ENCODE measurements at places on chromosomes 2 and 18.

GRCh38 chr2:234133004-234133403 lies 82.5 kb downstream of the SPP2 start:
- DNase-seq, result no peak

DNA sequence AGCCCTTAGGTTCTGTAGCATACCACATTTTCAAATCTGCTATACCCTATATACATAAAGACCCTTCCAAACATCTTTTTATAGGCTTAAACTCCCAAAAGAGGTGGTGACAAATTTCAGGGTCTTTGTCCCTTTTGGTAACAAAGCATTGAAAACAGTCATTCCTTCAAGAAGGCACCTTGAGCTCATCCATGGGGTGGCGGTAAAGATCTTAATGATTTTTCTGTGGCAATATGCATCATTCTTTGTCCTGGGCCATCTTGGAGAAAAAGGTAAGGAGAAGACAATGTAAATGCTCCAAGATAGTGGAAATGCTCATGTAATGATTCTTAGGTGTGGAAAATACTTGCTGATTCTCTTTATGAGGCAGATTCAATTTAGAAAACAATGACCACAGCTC lies 890.5 kb downstream of the CNTNAP5 start:
- no peak for DNase-seq

- peak; percentile 89 for DNase-seq
These were observed 4.8 kb downstream of the TNFRSF11A start for GRCh38 chr18:62329691-62330454.

DNA sequence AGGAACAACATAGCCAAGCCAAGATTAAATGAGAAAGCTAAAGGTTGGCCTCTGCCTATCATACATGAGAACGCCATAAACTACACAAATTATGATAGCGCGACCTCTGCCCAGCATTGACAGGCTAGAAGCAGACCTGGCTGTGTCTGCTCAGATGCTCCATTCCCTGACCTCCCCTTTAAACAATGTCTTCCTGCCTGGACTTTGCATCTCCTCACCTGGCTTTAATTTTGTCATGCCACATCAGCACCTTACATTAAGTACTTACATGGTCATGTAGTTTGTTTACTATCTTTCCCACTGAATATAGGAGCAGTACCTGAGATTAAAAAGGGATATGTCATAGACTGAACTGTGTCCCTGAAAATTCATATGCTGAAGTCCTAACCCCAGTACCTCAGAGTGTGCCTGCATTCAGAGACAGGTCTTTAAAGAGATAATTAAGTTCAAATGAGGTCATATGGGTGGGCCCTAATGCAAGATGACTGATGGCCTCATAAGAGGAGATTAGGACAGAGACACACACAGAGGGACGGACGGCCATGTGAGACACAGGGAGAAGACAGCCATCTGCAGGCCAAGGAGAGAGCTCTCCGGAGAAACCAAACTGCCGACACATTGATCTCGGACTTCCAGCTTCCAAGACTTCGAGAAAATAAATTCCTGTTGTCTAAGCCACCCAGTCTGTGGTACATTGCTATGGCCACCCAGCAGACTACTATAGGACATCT lies 103.7 kb downstream of the BIN1 start:
- DNase-seq, result no peak

DNA sequence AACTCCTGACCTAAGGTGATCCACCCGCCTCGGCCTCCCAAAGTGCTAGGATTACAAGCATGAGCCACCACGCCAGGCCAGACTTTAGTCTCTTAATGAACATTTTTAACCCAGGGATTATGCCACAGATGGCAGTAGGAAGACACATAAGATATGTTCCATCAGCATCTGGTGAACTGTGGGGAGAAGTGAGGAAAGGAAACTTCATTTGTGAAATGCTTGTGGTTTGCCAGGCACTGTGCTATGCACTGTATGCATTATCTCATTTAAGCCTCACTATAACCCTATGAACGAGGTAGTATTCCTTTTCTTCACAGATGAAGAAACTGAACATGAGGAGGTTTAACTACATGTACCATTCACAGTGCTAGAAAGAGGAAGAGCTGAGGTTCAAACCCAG lies 29.3 kb downstream of the PTRHD1 start:
- no peak for DNase-seq

DNA sequence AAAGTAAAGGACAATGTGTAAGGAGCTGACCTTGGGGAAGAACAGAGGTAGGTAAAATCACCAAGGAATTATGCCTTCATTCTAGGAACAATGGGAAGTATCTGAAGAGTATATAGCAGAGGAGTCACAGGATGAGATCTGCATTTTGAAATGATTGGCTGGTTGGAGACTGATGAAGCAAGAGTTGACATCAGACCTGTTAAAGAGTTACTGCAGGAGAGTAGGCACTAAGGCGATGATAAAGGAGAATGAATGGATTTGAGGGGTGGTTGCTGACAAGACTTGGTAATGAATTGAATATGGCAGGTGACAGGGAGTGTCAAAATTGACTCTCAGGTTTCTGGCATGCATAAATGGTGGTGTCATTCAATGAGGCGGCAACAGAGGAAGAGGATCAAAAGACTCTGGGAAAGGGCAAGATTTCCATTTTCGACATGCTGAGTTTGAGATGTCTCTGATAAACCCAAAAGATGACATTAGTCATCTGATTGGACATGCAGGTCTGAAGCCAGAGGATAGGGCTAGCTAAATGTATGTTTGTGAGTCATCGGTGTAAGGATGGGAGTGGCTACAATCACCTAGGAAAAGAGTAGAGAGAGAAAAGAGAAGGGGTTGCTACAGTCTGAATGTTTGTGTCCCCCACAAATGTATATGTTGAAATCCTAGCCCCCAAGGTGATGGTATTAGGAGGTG lies 236.5 kb downstream of the DYM start:
- no peak for DNase-seq

- DNase-seq, result no peak
These were observed 14.5 kb downstream of the CLIP4 start for GRCh38 chr2:29129586-29130281.

DNA sequence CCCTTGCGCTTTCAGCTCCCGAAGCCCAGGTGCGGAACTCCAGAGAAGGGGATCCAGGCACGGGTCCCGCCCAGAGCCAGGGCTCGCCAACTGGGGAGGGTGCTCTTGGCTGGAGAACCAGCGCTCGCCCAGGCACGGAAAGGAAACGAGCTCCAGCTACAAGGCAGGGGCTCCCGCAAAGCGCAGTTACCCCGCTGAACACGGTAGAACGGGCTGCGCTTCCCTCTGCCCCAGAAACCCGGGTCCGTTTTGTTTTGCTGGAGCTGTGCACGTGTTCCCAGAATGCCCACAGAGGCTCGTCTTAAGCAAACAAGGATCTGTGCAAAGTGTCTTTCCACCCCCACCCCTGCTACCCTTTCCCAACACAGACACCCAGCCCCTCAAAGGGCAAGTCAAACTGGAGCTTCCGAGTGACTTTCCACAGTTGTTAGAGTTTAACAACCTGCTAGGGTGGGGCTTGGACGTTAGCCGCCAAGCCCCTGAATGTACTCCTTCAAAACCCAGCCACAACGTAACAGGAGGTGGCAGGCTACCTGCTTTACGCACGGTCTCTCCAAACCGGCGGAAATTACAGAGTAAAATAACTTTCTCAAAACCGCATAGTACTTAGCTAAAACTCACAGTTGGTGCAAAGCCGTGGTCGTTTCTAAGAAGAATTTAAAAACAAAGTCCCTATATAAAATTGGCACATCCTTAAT lies 775 bp downstream of the RNF125 start:
- no peak for DNase-seq

DNA sequence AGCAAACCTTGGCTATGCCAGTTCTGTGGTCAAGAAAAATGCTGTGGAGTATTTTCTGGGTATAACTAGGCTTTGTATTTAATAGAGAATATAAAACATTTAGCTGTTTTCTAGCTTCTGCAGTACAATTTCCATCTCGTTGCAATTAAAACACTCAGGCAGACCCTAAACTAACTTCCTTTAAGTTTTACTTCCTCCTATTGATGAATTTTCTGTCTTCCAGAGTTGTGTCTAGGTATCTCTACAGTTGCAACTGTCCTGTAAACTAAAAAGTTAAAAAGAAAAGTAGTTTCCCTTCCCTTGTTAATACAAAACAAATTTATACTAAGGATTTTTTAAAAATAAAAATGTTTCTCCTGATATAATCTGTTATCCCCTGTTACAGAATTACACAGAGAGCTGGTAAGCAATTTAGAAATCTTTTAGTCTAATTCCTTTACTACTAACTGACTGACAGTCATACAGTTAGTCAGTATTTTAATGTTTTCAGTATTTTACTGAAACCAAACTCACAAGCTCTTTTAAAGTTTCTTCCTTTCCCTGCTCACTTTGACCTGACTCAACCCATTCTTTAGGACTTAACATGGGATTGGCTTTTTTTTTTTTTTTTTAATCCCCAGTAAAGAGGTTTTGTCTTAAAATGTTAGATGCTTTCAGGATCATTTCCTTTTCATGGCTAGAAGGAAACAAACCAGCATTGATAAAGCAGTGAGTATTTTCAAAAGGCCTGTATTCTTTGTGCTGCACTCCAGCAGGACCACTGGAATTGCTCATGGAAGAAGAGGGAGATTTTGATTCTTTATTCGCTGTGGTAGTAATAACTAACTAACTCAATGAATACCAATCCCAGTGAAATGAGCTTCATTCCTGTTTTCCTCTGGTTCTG lies 22.9 kb downstream of the ITGAV start:
- no peak for DNase-seq

DNA sequence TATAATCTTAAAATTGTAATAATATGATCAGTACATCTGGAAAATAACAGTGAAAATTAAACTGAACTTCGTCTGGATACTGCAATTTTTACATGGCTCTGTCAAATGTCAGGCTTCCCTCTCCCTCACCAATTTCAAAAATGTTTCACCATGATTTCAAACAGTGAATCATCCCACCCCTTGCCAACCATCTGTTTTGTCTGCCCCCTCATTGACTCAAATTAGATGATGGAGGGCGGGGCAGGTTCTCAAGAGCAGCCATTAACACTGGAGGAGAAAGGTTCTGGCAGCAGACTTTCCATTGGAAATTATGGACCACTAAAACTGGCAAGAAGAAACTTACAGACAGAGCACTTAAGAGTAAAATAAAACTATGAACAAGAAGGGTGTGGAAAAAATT lies 1195.7 kb upstream of the ZEB2 start:
- no peak for DNase-seq

DNA sequence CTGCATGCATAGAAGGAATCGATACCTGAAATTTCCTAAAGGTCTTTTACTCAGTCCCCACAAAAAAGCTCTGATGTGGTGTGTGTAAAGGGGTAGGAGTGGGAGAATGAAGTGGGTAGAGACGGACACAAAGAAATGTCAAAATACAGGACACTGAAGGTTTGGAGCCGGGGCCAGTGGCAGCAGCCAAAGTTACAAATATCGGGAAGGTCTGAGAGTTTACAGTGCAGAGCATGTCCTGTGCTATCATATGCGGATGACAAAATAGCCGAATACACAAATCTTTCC lies 89.9 kb upstream of the STON1 start:
- no peak for DNase-seq

DNA sequence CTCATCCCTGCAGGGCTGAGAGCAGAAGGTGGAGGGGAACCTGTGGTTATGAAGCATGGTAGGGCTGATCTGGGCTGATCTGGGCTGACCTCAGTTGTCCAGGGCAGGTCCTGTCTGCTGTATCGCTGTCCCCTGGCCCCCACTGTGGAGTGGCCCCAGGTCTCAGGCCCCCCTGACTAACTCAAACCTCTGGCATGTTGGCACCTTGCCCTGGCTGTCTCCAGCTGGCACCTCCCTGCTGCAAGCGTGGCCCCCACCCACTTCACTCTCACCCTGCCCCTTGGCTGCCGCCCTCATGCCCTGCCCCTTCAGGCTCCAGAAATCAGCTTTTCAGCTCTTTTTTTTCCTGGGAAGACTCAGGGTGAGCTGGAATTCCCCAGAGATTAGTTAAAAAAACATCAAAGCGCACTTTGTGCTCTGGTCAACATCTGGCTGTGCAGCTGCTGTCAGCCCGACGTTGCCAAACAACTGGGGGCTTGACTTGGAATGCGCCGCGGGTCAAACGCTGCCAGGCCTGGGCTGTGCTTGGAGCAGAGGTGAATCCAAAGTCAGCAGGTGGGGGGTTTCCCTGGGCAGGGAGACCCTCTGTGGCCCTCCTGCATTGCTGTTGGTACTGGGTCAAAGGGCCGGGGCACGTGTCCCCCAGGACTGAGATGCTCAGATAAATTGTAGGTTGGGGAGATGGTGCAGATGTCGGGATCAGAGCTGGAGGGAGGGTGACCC lies 173.8 kb upstream of the HDAC4 start:
- no peak for DNase-seq

DNA sequence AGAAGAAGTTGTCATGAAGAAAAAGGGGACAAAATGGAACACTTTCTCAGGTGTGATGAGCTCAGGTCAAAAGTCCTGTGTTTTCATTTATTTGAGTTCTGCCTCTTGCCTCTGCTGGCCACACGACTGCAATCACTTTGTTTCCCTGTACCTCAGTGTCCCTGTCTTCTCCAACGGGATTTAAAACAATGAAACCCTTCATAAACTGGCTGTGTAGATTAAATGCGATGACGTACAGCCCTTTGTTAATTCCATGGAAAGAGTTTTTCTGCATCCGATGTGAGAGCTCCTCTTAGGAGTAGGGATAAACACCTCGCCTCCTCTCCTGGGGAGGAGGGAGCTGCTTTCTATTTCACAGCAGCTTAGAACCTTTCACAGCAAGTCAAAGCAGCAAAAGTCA lies 51.5 kb upstream of the CNGA3 start:
- no peak for DNase-seq

DNA sequence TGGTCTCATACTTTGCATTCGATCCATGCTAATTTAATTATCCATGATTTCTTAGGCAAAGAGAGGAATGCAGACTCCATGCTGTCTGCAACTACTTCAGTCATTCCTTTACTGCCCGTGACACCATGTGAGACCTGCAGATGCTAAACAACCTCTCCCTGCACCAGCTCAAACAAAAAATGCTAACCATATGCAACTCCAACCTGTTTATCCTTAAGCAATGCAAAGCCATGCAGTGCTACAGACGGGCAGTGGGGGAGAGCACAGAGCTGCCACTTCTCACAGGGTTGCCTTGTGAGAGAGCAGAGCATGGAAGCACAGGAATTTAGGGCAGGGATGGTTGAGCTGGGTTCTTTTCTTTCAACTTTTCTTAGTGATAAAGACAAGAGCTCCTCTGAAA lies 74.9 kb upstream of the KLHL14 start:
- DNase-seq, result no peak
